ENCODE measurements at places on chromosomes 4 and X. TPM values are rescaled to one million over a fixed set of nuclear protein-coding genes. Genes with fewer than 3 reads are reported as not detected.

Gene KLB
- total RNA-seq = not detected

DNA sequence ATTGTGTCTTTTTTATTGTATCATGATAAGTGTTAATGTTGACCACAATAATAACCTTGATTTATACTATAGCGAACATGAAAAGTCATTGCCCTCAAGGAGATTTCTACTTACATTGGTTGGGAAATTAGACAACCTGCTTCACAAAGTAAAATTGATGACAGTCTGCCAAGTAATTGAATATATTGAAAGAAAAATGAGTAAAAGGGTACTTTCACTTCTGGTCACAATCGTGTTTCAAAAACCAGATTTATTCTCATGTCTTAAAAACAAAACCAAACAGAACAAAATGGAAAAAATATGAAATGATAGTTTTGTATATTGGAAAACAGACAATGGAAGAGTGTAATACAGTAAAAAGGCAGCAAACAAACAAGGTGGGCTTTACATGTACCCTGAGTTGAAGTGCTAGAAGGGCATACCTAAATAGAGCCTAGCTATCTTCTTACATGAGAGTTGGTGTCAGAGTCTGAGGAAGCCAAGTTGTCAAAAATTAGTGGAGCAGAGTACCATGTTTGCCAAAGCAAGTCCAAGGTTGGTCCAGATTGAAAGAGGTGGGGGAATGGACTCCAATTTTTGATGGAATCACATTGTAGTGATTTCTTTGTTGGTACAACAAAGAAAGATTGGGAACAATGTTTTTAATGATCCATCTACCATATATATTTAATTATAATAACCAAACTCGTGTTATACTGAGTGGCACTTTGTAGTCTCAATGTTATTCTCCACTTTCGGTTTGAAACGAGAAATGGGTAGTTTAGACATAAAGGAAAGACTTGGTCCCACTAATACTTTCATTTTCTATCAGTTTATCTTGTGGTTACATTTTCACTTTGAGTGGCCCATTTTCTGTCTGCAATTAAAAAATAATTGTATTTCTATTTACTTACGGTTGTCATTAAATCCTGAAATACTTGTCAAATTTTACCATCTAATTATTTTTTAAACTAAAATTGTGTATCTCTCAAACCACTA lies 775.6 kb downstream of the STIM2 start:
- DNase-seq = no peak

DNA sequence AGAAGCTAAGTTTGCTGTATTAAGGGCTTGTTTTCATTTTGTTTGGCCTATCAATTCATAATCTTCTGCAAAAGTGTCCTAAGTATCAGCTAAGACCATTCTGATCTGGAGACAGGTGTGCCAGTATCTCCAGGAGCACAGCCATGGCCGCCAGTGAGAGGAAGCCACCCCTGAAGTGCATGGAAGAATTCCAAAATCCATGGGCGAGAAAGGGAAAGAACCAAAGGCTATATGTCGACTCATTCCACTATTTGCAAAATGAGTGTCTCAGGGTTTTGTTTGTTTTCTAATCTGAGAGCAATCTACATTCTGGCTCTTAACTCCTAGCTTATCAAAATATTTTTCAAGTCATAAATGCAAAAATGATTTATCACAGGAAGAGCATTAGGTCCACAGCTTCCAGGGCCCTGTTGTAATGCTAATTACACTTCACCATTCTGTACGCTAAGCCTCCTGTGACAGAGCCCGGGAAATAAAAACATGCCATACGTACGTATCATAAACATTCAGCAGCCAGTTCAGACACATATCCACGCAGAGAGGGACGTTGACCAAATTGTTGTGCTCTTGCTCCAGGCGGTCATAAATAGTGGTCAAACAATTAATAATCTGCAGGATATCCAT lies 137.3 kb upstream of the FTHL17 start:
- peak; percentile 23 for DNase-seq

GRCh38 chrX:70554081-70554480 lies 109.4 kb downstream of the DLG3 start:
- DNase-seq = no peak

DNA sequence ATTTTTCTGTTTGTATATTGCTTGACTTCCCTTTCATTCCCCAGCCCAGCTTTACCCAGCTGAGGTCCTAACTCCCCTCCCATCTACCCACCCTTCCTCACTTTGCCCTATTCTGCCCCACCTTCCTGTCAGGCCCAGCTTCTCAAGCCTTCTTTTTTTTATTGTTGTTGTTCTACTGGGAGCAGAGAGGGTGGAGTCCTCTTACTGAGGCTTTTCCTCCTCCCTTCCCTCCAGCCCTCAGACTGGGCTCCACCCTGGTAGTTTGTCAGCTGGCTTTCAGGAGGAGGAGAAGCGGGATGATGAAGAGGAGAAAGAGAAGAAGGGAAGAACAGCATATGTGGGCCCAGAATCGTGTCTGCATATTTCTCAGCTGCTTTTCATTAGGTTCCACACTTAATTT lies 3.2 kb upstream of the KLF8 start:
- DNase-seq = no peak

DNA sequence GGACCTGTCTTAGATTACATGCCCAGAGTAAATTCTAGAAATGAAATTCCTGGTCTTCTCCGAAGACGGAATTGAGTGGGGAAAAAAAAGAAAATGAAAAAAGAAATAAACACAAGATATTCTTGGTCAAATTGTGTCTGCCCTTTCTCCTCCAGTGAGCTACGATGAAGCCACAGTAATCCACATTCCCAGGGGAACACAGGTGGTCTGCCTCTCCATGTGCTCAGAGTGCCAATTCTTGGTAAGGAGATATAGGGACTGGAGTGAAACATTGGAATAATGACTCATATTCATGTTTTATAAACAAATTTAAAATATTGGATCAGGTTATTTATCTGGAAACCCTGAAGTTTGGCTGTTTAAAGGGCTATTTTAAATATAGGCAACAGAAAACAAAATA lies 54.2 kb upstream of the MGST2 start:
- DNase-seq = no peak

DNA sequence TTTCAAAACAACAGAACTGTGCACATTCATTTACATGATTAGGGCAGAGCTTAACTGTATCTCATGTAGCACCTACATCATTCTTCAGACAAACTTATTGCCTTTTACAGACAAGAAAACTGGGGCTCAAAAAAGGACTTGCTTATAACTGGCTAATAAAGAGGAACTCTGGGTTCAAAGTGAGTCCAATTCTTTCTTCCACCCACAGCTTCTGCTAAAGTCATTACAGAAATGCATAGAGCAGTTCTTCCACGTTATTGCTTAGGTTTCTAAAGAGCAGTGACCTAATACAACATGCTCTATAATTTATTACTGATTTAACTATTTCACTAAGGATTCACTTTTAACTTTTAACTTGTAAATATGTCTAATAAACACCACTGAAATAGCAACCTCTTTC lies 60.6 kb downstream of the ELOVL6 start:
- DNase-seq = no peak

Gene KCNE5
- not detected for total RNA-seq

Gene SGCB
- 4.5 TPM for total RNA-seq

GRCh38 chr4:36532670-36533379 lies 251.4 kb downstream of the DTHD1 start:
- no peak for DNase-seq

DNA sequence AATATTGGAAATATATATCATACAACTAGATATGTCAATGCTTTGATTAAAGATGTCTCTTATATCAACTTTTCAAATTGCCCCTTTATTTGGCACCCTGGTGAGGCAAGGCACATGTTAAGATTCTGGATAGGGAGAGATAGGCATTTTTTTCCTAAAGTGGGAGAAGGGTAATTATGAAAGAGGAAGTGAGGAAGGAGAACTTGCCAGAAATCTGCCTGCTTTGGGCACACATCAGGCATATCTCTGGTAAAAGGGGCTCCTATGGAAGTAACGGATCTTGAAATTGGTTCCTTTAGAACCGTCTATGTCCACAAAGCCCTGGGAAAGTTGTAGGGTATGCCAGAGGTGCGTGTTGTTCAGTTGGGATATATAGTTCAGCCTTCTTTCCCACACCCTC lies 5.7 kb downstream of the IL15 start:
- no peak for DNase-seq

- no peak for DNase-seq
Measured at GRCh38 chrX:45264865-45265264, 64.2 kb upstream of the DIPK2B start.

- no peak for DNase-seq
Measured at GRCh38 chr4:2931512-2932301, 31.5 kb downstream of the NOP14 start.

DNA sequence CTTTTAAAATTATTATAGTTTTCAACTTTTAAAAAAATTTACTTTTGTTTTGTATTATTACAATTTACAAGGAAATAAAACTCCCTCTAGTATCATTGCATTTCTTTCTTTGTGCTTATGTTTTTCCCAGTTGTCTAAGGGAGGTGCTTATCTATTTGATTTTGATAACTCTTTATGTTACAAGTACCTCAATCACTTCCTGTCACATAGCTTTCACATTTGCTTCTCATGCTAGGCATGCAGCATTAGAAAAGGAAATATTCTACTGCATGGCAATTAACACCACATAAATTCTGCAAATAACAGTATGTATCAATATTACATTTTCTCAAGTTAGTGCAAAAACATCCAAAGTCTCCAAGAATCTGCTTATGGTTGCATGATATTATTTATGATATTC lies 180.3 kb upstream of the HS3ST1 start:
- no peak for DNase-seq

Gene STX18
- total RNA-seq = 48.1 TPM

DNA sequence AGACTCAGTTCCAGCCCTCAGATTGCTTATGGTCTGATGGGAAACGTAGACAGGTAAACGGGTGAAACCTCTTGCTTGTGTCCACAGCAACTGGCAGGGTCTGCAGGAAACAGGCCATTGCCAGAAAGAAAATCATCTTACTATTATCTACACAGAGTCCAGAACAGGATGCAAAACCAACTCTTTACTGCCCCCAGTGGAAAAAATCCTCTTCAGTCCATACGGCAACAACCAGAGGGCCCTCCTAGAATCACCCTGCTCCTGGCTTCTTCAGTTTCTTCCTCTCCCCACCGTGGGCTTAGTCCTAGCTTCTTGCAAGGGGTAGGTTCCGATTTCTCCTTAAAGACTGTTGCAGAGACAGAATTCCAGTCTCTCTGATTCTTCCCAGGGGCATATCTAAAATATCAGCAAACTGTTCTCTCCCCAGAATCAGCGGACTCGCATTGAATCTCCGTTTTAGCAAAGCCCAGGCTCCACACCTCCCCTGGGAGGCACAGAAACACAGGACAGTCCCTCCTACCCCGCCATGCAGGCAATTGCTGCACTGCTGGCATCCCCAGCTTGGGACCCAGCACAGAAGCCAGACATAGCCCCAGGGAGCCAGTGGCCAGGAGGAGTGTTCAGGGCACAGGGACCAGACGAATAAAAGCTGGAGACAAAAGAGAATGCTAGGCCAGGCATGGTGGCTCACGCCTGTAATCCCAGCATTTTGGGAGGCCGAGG lies 41.0 kb upstream of the SH3RF1 start:
- DNase-seq = peak; percentile 26

GRCh38 chr4:165331823-165332222 lies 4.4 kb downstream of the MSMO1 start:
- no peak for DNase-seq

GRCh38 chr4:127188847-127189246 lies 443.9 kb upstream of the INTU start:
- no peak for DNase-seq

DNA sequence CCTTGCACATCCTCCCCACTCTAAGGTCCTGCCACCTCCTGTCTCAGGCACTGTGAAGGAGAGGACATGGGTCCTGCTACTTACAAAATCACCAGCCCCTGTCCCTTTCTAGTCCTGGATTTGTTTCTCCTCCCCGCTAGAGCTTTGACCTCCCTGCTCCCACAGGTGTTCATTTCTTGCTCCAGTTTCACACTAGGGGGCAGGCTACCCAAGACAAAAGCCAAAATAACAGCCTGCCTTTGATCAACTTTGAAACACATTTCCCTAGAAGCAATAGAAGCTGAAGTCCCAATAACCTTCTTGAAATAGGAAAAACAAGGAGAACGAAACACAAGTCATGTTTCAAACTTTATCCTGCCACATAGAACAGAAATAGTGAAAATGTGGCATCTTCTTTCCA lies 164.4 kb downstream of the QDPR start:
- DNase-seq = no peak

GRCh38 chr4:82076359-82076758 lies 297.4 kb downstream of the HNRNPD start:
- no peak for DNase-seq

Gene TKTL2
- not detected for total RNA-seq

Gene NDST3
- 0.57 TPM for total RNA-seq

- DNase-seq = no peak
Measured at GRCh38 chrX:70092247-70092646, 30.0 kb downstream of the OTUD6A start.

DNA sequence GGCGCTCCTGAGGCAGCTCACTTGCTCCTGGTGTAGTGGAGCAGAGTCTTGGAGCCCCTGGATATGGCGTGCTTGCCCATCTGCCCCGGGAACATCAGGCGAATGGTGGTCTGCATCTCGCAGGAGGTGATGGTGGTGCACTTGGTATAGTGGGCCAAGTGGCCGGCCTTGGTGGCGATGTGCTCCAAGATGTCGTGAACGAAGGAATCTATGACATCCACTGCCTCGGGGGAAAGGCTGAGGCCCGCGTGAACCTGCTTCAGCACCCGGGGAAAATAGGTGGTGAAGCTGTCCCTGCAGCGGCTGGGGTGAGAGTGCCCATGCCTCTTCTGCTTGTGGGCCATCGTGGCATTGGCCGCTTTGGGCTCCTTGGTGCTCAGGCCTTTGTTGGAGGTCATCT lies 58.1 kb upstream of the TMSB15B start:
- no peak for DNase-seq

DNA sequence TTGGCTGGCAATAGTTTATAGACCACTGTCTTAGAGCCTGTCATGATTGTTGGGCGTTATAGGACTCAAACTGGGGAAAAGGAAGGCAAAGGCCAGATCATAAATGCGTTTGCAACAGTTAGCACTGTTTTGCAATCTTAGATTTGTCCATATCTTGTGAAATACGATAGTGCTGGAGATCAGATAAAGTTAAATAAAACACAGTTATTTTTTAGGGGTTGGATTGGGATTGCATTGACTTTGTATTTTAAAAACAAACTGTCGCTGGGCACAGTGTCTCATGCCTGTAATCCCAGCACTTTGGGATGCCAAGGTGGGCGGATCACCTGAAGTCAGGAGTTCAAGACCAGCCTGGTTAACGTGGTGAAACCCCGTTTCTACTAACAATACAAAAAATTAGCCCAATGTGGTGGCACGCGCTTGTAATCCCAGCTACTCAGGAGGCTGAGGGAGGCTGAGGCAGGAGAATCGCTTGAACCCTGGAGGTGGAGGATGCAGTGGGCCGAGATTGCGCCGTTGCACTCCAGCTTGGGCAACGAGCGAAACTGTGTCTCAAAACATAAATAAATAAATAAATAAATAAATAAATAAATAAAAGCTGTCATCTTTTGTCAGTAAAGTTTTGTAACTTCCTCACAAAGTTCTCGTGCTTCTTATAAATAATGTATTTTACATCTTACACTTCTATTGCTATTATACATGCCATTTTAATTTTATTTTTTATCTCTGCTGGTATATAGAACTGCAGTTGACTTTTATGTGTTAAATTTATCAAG lies 117.2 kb downstream of the KDM6A start:
- no peak for DNase-seq

All from Daoy (cell line).